Stimulated activated CD4-positive, alpha-beta T cell treated with anti-CD3 and anti-CD28 coated beads, Interleukin-4, amount 100 ng/mL, for 24 hours (primary cell): ENCODE measurements at places on chromosomes 6 and 20.

GRCh38 chr20:19017104-19017690 lies 195.2 kb upstream of the SLC24A3 start:
- DNase-seq = no peak

GRCh38 chr6:8535519-8535918 lies 100.2 kb upstream of the SLC35B3 start:
- no peak for DNase-seq

GRCh38 chr6:89081129-89081422 lies 525 bp downstream of the PNRC1 start:
- DNase-seq = no peak

DNA sequence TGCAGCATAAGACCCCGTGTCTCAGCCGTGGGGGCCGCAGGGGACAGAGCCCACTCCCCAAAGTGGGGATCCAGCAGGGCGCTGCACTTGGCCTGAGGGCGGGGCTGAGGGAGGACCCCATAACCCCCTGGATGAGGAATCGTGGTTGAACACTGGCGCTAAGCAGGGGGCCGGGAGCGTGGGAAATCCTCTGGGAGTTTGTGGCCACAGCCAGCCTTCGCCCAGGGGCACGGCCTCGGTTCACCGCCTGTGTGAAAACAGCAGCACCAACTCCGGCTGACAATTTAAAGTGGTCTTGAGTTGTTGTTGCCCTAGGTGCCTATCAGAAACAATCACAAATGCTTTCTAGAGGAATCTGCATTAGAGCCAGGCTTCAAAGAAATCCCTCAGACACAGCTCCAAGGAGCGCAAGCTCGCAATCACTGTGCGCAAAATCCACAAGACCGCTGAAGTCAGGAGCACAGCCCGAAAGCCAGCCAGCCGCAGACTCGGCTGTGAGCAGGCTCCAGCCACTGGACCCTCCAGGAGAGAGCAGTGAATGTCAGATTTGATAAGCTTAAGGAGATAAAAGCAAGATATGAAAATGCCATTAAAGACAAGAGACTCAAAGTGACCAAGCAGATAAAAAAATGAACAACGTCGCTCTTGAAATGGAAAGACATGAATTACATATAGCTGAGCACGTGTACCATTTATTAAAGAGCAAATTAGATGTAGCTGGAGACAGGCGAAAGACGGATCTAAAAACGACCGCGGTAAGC lies 10.9 kb upstream of the RPS6KA2 start:
- no peak for DNase-seq

DNA sequence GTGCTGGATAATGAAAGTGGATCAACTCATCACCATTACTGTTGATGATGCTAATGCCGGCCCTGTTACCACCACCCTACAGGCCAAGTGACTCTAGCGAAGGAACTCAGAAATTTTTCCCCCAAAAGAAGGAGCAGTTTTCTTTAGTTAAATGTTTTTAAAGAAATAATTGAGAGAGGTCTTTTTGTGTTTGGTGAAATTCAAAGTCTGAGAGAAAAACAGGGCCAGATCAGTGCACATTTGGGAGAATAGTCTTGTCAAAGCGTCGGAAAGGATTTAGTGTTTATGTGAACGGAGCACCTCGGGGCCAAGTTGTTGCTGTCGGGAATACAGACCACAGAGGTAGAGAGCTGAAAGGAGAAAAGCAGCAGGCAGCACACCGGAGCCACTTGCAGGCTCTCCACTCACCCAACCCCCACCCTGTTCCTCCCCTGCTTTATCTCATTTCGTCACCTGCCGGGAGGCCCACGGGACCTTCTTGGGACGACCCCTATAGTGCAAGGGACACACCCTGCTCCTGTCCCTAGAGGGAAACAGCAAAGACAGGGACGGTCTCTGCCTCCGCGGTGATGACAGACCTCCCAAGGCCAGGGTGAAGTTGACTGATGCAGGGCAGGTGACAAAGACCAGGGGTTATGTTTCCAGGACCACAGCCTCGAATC lies 6.8 kb downstream of the TFAP2B start:
- DNase-seq = no peak

DNA sequence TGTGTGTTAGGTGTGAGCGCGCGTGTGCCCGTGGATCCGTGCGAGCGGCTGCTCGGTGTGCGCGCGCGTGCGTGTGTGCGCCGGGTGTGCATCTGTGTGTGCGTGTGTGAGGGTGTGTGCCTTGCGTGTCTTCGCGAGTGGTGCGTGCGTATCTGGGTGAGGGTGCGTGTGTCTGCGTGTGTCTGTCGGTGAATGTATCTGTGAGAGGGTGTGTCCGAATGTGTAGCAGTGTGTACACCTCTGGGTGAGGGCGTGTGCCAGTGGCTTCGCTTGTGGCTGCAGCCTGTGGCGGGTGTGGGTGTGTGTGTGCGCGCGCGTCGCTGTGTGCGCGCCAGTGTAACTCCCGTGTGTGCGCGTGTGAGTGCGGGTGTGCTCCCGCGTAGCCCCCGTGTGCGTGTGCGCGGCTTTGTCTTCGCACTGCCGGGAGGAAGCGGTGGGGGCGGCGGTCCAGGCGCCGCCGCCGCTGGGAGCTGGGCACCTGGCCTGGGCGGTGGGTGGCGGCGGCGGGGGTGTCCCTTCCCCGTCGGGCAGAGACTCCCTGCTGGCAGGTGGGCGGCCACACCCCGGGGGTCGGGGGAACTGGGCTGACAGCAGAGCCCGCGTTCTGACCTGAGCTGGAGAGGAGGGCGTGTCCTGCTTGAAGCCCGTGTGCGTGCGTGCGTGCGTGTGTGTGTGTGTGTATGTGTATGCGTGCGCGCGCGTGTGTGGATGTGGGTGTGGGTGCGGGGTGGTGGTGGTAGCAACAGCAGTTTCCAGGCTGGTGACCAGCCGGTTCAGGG lies 61.3 kb upstream of the EPB41L1 start:
- peak; percentile 45 for DNase-seq

DNA sequence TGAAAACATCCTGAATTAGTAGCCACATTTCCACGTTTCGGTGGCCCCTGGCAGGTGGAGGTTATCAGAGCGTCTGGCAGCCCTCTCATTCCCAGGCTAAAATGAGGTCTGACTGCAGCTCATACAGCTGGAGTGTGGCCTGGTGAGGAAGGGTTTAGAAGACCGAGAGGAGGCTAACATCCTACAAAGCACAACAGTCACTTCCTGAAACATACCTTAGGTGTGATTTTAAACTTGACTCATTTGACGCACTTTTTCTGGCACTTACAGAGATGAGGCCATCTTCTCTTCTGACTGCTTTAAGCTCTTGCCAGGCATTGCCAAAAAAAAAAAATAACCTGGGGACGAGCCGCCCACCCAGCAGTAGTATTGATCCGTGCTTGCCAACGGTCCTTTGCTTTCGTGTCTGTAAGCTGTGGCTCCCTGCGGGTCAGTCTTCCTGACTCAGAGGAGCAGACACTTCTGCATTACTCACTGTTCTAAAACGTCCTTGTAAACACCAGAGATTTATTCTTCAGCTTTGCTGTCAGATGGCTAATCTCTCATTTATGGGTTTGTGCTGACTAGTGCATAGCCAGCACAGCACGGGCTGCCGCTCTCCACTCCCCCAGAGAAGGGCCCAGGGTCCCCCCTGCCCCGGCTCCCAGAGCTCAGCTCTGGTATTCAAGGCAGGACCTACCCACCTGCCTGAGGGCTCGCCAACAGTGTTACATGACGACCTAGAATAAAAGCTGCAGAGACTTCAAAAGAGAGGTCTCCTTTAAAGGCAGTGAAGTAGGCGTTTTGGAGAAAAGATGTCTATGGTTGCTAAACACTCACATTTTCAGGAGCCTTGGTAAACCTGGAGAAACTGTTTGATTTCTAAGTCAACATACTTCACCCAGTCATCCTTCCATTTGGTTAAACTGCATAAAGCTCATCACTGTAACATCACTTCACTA lies 78.5 kb upstream of the FRMD1 start:
- no peak for DNase-seq

DNA sequence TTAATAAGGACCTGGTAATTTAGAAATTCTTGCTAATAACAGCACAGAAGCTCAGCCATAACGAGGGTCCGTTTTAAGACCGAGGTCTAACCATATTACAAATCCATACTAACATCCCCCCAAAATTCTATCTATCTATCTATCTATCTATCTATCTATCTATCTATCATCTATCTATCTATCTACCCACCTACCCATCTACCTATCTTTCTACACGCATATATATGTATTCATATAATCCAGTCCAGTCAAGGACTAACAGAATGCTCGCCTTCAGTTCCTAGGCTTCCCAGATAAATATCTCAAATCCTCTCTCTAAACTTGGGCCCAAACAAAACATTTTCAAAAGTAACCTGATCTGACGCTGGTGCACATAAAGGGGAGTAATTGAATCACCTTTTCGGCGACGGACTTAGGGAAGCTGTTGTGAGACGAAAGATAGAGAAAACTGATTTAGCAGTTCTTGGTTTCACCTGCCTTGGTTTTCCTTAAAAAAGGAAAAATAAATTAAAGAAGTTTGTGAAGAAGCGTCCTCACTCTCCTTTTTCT lies 14.5 kb downstream of the HMGN4 start:
- no peak for DNase-seq

DNA sequence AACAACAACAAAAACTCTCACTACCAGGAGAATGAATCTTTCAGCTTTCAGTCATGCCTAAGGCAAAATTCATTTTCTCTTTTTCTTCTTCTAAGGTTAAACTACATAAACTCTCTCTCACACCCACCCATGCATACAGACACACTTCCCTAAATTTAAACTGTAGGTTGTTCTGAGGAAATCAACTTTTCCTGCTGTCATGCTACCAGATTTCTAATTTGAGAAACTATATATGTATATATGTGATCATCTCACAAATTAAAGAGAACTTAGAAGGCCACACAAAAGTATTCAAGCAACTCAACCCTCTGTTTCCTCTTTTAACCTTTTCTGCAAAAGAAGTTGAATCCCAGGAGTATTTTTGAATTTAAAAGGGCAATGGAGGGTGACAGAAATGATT lies 532.5 kb downstream of the KIF16B start:
- DNase-seq = no peak

DNA sequence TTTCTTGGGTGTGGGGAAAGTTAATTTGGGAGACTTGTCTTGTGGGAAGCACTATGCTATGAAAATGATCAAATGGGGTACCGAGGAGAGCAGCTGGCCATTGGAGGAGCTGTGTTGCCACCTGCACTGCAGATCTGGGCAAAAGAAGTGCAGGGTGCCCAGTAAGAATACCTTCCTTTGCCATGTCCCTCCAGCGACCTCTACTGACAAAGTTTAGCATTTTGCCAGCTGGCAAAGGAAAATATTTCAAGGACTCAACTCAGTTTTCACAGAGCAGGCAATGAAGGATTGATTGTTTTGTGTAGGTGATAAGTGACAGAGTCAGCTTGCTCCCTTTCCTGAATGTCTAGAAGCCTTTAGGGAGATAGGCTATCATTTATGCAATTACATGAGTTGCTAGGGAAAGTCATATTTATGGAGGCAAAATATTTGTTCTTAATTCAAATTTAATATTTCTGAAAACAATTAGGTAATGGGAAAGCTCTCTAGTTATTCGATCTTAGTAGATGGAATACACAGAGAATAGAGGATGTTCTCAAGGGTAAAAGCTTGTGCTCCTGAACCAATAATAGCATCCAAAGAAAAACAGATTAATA lies 118.4 kb downstream of the FARS2 start:
- DNase-seq = peak; percentile 6

- DNase-seq = peak; percentile 12
These were observed 6.3 kb downstream of the OR2A4 start for GRCh38 chr6:131694832-131695426.

- no peak for DNase-seq
These were observed 79.0 kb downstream of the FIG4 start for GRCh38 chr6:109770047-109770446.
